GOT3 (cell line): ENCODE measurements at places on chromosomes 7 and 10.
A peak's percentile ranks its signal among the peaks of the same experiment; 100 is the strongest.

- no peak for DNase-seq
Measured at GRCh38 chr10:128901236-128901635, 565.8 kb upstream of the MGMT start.

- DNase-seq, result no peak
Measured at GRCh38 chr7:1873070-1873405, 203.0 kb downstream of the ELFN1 start.

DNA sequence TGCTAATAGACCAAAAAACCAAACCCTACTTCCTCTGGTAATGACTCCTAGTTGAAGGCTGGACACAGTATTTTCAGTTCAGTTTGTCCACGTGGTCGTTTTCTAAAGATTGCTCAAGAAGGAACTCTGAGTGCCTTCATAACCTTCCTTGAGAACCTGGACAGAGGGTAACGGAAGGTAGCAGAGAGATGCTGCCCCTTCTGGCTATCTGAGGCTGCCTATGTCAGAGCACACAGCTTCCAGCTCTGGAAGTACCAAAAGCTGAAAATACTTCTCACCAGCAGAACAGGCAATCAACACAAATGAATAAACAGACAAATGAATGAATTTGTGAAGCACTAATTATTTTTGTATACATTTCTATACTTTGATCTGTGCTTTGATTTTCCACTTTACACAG, 85.2 kb downstream of the AMPH start:
- DNase-seq, result no peak

GRCh38 chr10:71860243-71861029, 9.4 kb upstream of the PSAP start:
- peak; percentile 87 for DNase-seq

- DNase-seq, result no peak
Measured at GRCh38 chr7:138873220-138873892, 75.4 kb upstream of the ATP6V0A4 start.

DNA sequence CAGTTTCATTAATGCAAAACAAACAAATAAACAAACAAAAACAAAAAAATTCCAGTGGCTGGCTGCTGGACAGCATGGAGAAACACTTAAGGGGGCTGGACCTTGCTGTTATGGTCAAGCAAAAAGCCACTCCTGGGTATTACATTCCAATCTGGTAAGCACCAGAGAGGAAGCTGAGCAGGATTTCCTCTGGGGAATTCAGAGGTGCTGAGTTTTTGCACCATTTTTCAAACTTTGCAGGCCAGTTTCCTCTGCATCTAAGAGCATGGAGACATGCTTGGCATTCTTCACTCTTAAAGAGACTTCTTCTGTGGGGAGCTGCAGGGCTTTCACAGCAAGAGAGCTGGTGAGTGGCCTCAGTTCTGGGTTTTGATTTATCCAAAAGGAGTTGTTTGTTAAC, 84.5 kb downstream of the FZD1 start:
- DNase-seq, result no peak

GRCh38 chr10:75530299-75530698, 98.9 kb downstream of the LRMDA start:
- DNase-seq, result no peak

DNA sequence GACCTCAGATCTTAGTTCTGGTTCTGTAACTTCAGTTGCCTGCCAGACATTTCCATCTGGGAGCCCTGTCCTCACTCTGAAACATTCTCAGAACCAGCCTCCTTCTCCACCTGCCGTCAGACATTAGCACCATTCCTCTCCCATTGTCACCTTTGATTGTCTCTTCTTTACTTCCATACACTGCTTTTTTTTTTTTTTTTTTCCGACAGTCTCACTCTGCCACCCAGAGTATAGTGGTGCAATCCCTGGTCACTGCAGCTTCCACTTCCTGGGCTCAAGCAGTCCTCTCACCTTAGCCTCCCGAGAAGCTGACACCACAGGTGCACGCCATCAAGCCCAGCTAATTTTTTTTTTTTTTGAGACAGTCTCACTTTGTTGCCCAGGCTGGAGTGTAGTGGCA, 21.1 kb upstream of the HIPK2 start:
- DNase-seq, result no peak

DNA sequence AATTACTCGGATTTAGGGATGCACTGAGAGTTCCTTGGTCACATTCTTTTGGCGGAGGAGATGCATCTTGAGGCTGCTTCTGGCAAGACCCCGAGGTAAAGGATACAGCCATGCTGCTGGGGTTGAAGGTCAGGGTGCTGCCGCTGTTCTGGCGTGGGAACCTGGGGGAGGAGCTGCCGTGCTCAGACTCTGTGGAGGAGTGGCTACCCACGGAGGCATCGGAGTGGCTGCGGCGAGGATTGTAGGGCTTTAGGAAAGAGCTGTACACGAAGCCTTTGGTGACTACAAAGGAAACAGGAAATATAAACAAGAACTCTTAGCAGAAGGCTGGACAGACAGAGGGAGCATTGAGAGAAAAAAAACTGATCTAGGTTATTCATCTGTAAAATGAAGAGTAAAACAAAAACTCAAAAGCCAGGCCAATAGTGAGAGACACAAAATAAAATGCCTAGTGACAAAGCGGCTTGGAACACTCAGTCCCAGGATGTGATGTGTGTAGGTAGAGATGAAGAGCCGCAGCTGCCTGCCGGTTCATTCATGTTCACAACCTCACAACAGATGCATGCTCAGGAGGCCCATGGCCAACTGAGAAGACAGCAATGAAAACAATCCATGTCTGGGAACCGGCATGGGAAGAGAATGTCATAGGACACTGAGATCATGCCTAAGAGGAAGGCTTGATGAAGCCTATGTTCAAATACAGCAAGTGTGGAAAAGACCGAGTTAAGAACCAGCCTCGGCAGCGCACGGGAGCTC, 97.8 kb downstream of the ABCC2 start:
- DNase-seq, result no peak

DNA sequence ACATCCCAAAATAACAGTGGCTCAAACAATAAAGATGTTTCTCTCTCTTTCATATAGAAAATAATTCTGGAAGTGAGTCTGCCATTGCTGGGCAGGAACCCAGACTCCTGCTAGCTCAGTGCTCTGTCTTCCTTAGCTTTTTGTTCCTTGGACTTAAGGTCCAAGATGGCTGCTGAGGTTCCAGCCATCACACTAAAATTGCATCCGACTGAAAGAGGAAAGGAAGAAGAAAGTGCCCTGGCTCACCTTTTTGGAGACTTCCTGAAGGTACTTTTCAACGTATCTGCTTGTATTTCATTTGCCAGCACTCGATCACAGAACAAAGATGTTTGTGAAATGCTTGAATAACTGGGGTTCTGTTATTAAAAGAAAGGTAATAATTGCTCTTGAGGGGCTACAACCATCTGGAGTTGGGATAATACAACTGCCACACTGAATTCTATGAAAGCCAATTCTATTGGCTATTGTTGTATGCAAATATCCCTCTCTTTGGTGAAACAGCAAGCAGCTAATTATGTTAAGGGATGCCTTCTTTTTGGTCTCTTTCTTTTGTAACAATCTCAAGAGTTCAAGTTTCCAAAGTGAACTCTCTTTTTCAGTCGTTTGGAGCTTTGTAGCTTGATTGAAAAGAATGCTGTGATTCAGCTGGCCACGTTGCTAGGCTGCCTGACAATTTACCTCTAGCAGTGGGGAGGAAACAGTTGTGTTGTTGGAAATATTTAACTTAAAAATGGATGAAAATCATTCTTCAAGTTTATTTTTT, 83.9 kb downstream of the BAMBI start:
- no peak for DNase-seq

- no peak for DNase-seq
Measured at GRCh38 chr10:1061930-1062774, 6.0 kb downstream of the WDR37 start.

GRCh38 chr7:76185187-76185896, 16.4 kb upstream of the SRRM3 start:
- no peak for DNase-seq

DNA sequence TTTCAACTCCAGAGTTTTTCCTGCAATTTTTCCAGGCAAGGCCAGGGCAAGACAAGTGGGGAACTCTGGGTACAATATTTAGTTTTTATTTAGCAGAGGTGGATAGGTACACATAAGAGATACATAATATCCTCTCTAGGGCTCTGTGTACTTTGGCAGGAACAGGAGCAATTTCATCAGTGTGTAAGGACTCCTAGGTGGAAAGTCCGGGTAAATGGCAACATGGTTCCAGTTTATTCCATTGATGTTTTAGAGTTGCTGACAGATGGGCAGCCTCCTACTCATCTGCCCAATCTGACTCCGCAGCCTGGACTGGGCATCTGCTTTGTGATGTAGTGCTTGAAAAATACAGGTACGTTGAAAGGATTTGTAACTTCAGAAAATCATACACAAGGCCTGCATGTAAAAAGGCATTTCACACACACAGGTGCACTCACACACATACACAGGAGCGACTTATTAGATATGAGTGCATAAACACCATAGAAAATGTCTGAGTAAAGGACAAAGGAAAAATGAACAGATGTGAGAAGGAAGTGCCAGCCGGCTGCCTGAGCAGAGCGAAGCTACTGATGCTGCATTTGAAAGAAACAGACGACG, 5.7 kb downstream of the PON1 start:
- no peak for DNase-seq

- DNase-seq, result no peak
Measured at GRCh38 chr7:151682831-151683614, 163.3 kb upstream of the RHEB start.

GRCh38 chr10:56785292-56785691, 424.2 kb upstream of the ZWINT start:
- no peak for DNase-seq

GRCh38 chr7:118149394-118149793, 34.6 kb upstream of the LSM8 start:
- DNase-seq, result no peak

GRCh38 chr10:17665747-17666146, 21.8 kb downstream of the STAM start:
- DNase-seq, result no peak

- peak; percentile 17 for DNase-seq
Measured at GRCh38 chr10:91652364-91652763, 19.5 kb upstream of the PPP1R3C start.

- no peak for DNase-seq
Measured at GRCh38 chr10:11488126-11488525, 123.3 kb downstream of the USP6NL start.

- no peak for DNase-seq
Measured at GRCh38 chr10:22658745-22659410, 55.5 kb downstream of the PIP4K2A start.

GRCh38 chr7:130838738-130839137, 104.7 kb upstream of the KLF14 start:
- no peak for DNase-seq

- DNase-seq, result peak; percentile 9
Measured at GRCh38 chr7:139035586-139036353, at the start of gene ZC3HAV1L. Gene ZC3HAV1L (minus strand): TSS chr7:139036042. CDS start chr7:139036017, 25 bp downstream.

DNA sequence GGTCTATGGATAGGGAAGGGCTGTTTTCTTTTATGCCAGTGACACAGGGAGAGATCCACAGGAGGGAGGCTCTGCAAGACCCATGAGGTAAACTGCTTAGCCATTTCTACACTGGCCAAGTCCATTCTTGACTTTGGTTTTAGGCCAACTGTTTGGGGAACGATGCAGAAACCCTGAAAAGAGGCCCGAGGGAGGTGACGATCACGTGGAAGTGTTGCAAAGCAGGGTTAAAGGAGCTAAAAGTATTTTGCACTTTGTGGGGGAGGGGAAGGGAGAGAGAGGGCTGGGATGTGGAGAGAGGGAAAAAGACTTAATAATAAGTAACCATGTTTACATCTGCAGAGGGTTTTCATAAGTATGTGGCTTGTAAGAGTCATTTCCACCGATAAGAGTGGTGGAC, 239.7 kb downstream of the EMX2 start:
- DNase-seq, result no peak

DNA sequence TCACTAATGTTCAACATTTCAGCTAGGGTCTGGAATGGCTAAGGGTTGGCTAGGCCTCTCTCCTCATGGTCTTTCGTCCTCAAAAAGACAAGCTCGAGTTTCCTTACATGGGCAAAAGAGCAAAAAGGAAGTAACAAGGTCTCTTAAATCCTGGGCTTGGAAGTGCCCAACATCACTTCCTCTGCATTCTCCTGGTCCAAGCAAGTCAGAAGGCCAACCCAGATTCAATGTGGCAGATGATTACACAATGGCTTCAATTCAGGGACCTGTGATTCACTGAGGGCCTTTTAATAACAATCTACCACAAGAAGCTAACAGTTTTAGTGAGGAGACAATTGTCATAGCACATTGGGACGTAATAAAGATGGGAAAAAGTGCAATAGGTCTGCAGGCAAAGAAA, 4.4 kb upstream of the NUP205 start:
- no peak for DNase-seq

GRCh38 chr7:2049782-2050510, 182.8 kb downstream of the MAD1L1 start:
- no peak for DNase-seq

- DNase-seq, result no peak
Measured at GRCh38 chr10:102316421-102316820, 71.1 kb downstream of the GBF1 start.

GRCh38 chr10:34786464-34786863, 28.6 kb downstream of the PARD3 start:
- DNase-seq, result no peak

GRCh38 chr7:87356448-87356847, 11.0 kb downstream of the CROT start:
- DNase-seq, result no peak

- no peak for DNase-seq
Measured at GRCh38 chr7:157633465-157634185, 296.8 kb downstream of the DNAJB6 start.

- DNase-seq, result no peak
Measured at GRCh38 chr7:158474488-158474887, 113.1 kb downstream of the PTPRN2 start.

- no peak for DNase-seq
Measured at GRCh38 chr7:94630855-94631254, 25.1 kb downstream of the SGCE start.

DNA sequence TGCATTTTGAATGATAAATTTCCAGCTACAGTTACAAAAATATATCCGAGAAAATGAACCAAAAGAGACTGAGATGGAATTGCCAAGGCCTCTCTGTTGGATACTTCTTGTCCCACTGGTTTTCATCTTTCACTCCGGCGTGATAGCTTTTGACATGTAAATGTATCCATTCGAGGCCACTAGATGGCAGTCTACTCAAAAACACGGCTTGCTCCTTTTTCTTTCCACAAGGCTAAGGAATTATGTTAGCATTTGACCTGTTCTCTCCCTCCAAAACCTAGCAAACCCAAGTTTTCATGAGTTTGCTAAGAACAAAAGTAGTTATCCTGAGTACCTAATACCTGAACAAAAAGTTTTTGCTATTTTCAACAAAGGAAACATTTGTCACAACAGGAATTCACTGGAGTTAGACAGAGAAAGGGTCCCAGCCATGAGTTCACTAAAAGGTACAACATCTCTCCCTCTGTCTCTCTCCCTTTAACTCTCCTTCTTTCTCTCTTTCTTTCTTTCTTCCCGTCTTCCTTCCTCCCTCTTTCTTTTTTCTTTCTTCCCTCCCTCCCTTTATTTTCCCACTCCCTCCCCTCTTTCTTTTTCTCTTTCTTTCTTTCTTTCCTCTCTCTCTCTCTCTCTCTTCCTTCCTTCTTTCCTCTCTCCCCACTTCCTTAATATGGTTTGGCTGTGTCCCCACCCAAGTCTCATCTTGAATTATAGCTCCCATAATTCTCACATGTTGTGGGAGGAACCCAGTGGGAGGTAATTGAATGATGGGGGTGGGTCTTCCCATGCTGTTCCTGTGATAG, 207.9 kb upstream of the MYO3A start:
- DNase-seq, result no peak
